ENCODE measurements at places on chromosomes 7 and 10.

- no peak for DNase-seq
These were observed 8.8 kb downstream of the ADAM8 start for GRCh38 chr10:133267829-133268228.

- no peak for DNase-seq
These were observed 17.0 kb upstream of the IFRD1 start for GRCh38 chr7:112433289-112433688.

DNA sequence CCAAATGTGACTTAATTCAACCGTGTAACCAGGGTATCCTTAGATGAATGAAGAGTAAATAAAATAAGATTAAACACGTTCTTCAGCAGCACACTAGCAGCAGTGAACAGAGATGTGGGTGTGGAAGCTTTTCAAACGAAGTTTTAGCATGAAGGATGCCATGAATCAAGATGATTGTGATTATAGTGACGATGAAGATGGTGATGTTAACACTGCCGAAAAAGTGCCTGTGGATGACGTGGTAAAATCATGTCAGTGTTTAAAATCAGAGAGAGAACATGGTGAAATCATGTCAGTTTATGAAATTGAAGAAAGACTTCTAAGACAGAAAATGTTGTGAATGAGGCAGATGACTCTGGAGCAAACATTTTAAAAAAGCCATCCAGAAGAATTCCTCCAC, 19.2 kb downstream of the LCOR start:
- DNase-seq: no peak

GRCh38 chr7:140404565-140405065, 757 bp downstream of the RAB19 start:
- DNase-seq: no peak

DNA sequence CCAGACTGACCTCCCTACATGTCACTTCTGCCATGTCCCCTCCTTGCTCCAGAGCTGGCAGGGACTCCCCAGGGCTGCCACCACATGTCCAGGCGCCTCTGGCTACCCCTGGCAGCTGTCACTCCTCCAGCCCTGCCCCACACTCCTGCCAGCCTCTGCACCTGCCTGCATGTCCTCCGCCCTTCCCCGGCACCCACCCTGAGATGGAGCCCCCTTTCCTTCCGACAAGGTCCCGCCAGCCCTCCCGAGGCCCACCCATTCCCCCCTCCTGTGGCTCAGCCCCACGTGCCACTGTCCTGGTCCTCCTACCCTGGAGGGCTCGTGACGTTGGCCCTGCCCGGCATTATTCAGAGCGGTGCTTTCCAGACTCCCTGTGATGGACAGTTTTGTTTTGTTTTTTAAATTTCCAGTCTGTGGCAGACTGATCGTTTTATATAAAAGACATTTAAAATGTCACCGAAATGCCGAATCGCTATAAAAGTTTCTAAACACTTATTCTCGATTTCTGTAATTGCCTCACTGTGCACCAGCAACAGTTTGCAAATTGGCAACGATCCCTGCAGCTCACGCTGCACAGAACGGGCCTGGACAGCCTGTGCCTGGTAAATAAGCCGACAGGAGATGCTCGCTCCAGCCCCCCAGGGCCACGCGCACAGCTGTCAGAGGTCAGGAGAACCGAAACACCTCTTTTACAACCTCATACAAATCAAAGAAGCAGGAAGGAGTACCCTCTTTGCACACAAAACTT, 111.1 kb upstream of the SH2B2 start:
- no peak for DNase-seq

- no peak for DNase-seq
These were observed at the start of gene NKX2-3 for GRCh38 chr10:99532687-99533495. Gene NKX2-3 (plus strand): TSS chr10:99532942. CDS start chr10:99533132, 190 bp downstream.

DNA sequence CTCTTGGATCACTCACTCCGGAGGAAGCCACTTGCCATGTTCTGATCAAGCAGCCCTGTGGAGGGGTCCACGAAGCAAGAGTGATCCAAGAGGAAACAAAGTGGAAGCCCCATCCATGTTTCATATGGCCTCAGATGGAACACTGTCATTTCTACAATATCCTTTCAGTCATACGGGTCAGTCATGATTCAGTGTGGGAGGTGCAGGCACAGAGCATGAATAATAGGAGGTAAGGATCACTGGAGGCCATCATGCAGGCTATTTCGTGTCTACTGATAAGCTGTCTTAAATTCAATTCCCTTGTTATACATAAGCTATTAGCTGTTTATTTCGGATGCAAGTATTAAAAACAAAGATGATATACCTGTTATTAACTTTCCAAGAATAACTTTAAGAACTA, 36.8 kb downstream of the VPS41 start:
- DNase-seq: no peak

- no peak for DNase-seq
These were observed 2.3 kb upstream of the LDB1 start for GRCh38 chr10:102122450-102122849.

DNA sequence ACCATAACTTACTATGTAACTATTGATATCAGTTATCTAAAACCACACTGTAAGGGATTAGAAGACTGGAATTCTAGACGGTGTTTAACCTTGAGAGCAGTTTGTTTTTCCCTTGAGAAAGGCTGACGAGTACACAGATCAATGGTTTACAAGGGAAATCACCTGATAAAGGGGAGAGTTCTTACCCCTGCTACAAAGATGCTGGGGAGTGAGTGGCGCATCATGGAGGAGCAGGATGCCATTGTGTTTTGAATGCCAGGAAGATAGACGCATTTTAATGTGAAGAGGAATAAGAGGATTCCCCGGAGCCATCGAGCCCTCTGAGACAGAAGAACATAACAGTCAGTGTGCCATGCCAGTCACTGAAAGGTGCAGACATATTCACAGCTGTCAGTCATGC, 145.2 kb downstream of the PKD1L1 start:
- no peak for DNase-seq

GRCh38 chr10:80580638-80581468, 43.2 kb downstream of the SH2D4B start:
- DNase-seq: no peak

- no peak for DNase-seq
These were observed 23.9 kb downstream of the KLF6 start for GRCh38 chr10:3761021-3761686.

All from skeletal muscle cell (primary cell).